ENCODE measurements at places on chromosomes 11 and 22.

DNA sequence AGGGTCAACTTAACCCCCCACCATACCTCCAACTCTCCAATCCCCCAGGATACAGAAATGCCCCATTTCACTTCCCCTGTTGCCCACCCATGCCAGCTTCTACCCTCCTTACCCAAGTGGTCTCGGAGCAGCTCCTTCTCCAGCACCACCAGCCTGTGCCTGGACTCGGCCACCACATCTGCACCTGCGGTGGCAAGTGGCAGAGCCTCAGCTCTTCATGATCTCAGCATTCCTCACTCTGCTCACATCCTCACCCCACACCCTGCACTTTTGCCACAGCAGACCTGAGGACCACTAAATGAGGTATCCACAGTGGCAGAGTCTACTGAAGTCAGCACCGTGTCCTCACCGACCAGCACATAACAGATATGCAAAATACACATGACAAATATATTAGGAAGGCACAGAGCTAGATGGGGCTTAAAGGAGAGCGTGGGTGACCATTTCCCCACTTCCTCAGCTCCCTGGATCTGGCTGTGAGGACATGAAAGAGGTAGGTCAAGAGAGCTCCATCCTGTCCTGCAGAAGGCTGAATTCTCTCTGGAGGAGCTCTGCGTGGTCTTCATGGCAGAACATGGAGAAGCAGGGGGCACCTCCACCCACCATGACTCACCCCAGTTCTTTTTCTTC, 9.7 kb downstream of the NHERF4 start:
- DNase-seq = no peak

GRCh38 chr11:43943931-43944751, 1.7 kb downstream of the C11orf96 start:
- DNase-seq = no peak

GRCh38 chr22:31615491-31615860, 46.5 kb downstream of the PISD start:
- DNase-seq = no peak

GRCh38 chr11:62863687-62864335, 16.9 kb upstream of the SLC3A2 start:
- DNase-seq = no peak

DNA sequence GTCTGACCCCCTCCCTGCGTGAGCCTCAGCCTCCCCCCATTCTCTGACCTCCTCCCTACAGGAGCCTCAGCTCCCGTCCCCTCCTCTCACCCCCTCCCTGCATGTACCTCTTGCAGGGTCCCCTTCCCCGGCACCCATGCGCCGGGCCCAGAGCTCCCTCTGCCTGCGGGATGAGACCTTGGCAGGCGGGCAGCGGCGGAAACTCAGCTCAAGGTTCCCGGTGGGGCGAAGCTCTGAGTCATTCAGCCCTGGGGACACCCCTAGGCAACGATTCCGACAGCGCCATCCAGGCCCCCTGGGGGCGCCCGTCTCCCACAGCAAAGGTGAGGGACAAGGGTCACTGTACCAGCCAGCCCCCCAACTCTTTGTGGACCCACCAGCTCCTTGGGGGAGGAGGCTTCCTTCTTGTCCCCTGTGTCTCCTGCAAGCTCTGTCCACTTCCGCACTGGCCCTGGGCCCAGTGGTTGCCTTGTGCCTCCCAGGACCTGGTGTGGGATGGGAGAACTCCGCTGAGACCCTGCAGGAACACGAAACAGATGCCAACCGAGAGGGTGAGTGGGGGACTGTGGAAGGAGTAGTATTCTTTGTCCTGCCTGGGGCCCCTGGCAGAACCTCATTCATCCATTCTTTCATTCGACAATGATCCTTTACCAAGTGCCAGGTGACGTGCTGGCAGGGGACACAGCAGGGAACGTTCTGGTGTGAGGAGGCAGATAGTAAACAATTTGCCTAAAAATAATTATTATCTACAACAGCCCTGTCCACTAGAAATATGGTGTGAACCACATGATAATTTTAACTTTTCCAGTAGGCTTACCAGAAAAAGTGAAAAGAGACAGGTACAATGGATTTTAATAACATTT, 3.7 kb upstream of the RPS6KA4 start:
- no peak for DNase-seq

GRCh38 chr11:70433038-70433437, 34.7 kb downstream of the CTTN start:
- no peak for DNase-seq

DNA sequence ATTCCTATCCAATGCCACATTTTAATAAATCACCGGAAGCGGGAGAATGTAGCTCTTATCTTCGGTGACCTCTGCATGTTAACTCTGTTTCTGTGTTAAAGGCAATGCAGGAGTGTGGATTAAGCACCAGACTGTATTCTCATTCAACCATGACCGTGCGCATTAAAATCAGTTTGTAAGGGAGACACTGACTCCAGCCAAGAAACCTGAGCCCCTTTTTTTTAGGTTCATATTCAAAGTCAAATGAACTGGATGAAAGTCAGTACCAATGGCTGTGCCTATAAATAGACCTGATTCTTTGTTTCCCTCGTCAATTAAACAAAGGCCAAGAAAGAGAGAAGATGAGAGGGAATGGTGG, 32.2 kb downstream of the C11orf91 start:
- no peak for DNase-seq

DNA sequence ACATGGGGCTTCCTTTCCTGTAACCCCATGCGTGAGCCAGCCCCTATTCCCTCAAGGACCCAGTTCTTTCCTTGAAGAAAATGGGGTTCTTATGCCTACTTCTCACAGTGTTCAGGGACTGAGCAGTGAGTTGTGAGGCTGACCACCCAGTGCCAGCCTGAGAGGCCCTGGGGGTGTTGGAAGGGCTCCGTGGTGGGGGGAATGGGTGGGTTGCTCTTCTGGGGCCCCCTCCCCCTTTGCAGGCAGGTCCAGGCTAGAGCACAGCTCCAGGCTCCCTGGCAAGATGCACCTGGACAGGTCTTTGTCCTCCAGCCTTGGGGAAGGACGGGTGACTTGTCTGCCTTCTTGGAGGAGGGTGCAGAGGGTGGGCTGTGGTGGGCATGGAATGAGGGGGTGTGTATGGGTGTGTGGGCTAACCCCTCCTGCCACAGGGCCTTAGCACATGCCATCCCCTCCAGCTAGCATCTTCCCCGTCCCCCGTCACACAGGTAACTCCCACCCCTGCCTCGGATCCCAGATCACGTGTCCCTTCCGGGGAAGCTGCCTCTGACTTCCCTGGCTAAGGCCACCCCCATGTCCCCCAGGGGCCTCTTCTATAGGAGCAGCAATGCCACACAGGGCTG, 64.6 kb downstream of the MYEOV start:
- DNase-seq = no peak

DNA sequence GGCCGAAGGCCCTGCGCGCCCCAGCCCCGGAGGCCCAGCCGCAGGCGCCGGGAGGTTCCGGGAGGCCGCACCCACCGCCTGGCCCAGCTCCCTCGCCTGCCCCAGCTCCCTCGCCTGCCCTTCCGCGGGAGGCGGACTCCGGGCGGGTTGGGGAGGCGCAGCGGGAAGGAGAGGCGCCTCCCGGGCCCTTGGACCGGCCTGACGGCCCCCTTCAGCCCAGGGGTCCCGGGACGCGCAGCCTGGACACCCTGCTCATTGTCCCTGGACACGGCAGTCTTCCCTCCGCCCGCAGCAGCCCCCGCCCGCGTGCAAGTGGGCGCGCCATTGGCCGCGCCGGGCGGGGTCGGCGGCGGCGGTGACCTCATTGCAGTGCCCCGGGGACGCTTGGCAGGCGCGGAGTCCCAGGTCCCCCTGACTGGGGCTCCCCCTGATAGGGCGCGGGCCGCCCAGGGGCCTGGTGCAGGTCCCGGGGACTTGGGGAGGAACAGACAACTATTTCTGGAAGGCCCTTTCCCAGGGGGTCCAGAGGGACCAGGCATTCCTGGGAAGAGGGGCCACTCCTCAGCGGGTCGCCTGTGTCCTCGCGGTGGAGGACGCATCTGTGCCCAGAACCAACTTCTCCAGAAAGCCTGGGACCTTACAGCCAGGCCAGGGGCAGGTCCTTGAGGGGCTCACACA, 501 bp downstream of the CD151 start:
- DNase-seq = peak; percentile 36

GRCh38 chr22:22422629-22423112, 85.9 kb downstream of the ZNF280B start:
- no peak for DNase-seq

- DNase-seq = no peak
Measured at GRCh38 chr11:7204778-7205177, 46.9 kb upstream of the SYT9 start.

GRCh38 chr22:23544852-23545251, 35.2 kb downstream of the IGLL1 start:
- no peak for DNase-seq

- no peak for DNase-seq
Measured at GRCh38 chr11:15112131-15112541, 2.6 kb upstream of the INSC start.

DNA sequence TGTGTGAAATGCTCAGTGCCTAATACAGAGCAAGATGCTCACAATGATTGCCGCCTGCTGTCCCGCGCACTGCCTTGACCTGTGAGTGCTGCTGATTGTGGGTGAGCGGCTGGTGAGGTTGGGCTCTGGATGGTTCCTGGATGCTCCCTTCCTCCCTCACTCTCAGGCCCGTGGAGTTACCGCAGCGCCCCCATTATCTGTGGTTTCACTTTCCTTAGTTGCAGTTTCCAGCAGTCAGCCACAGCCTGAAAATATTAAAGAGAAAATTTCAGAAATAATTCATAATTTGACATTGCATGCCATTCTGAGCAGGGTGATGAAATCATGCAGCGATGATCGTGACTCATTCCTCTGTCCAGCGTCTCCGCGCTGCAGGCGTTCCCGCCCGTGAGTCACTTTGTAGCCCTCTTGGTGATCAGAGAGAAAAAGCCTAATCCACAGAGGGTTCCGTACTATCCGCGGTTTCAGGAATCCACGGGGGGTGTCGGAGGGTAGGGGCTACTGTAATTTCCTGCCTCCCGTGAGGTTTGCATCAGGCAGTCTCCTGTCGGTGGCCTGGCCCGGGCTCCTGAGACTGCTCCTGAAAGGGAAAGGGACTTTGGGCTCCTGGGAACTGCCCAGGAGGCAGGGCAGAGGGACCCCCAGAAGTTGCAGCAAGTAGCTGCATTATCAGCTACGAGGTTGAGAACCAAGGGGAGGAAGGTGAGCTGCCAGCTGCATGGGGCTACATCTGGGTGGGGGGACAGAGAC, 10.6 kb downstream of the RPL3 start:
- DNase-seq = no peak

- no peak for DNase-seq
Measured at GRCh38 chr11:104443387-104443786, 279.4 kb upstream of the PDGFD start.

GRCh38 chr22:36756746-36757655, 18.9 kb downstream of the IFT27 start:
- no peak for DNase-seq

- DNase-seq = no peak
Measured at GRCh38 chr22:35070451-35071093, 4.6 kb downstream of the ISX start.

DNA sequence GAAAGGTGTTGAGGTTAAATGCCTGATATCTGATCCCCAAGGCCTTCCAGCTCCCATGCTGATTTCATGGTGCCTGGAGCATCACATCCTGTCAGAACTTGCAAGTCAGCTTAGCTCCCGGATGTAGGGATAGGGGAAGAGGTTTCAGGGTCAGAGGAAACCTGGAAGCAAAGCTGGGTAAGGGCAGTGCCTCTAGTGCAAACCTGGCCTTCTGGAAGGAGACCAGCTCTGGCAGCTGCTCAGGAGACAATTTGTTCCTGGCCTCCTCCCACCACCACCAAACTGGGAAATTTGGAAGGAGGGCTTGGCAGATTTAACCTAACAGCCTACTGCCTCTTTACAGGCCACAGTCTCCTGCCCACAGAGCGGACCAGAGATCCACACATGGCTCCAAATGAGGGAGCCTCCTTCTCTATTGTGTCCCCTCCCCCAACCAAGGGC, 9.2 kb upstream of the TSKU start:
- no peak for DNase-seq

DNA sequence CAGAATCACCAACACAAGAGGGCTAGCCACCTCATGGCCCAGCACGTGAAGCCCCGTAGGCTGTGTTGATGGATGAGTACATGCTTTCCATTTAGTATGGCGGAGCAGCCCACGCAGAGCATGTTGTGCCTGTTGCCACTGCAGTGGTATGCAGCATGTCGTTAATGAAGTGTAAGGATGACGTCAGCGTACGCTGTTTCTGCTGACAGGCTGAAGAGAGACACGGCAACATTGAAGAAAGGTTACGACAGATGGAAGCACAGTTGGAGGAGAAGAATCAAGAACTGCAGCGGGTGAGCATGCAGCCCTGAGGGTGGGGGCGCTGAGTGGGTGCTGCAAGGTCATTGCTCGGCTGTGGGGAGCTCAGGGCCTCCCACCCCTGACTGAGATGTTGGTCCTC, 62.8 kb downstream of the PPFIA1 start:
- no peak for DNase-seq

- no peak for DNase-seq
Measured at GRCh38 chr11:96306933-96307775, 35.8 kb downstream of the MAML2 start.

DNA sequence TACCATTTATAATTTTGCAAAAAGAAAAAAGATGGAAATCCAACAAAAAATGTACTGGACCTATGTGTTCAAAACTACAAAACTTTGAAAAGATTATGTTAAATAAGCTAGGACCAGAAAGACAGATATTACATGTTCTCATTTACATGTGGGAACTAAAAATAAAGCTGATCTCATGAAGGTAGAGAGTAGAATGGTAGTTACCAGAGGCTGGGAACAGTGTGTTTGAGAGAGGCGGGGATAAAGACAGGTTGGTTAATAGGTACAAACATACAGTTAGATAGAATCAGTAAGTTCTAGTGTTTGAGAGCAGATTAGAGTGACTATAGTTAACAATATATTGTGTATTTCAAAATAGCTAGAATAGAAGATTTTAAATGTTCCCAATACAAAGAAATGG, 71.6 kb downstream of the USP47 start:
- DNase-seq = no peak

DNA sequence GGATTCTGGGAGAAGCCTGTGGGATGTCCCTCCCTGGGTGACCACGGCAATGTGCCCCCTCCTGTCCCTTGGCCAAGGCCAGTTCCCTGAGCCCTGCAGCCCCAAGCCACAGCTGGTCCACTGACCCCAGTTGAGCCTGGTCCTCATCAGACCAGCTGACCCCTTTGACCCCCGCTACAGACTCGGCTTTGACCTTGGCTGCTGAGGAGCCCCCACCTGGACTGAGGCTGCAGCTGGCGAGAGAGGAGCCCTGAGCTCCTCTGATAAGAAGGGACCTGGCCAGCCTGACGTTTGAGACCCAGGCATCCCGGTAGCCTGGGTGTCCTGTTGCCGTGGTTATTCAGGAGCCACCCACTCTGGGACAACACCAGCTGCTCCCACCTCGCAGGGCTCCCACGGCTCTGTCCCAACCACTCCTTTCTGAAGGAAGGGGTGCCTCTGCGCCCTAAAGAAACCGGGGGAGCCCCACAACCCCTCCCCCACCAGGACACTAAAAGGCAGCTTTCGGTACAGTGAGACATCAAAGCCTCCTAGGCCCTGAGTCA, 3.0 kb downstream of the ASCL2 start:
- DNase-seq = no peak

- no peak for DNase-seq
Measured at GRCh38 chr11:71914617-71915189, 13.7 kb downstream of the XNDC1N start.
